Kidney epithelial cell (primary cell): ENCODE measurements at places on chromosomes 7 and 10.

- DNase-seq = no peak
Measured at GRCh38 chr7:14336256-14336655, 346.8 kb upstream of the ETV1 start.

DNA sequence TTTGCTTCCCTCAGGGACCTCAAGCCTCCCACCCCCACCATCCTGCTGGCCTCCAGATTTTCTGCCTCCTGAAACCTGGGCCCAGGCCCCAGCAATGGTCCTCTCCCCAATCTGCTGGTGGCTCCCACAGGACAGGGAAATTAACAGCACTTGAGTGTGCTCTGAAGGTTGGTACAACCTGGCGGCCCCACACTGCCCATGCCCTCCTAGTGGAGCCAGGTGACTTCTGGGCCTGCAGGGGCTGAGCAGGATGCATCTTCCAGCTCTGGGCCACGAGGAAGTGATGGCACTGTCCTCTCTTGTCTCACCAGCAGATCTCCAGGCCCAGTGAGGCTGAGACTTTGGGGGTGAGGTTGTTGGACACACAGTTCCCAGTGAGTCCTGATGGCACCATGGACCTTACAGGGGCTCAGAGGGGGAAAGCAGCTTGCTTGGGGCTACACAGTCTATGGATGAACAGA lies 3.6 kb upstream of the ZMIZ1 start:
- DNase-seq = no peak

GRCh38 chr10:70232155-70232858 lies 922 bp downstream of the PPA1 start:
- DNase-seq = peak; percentile 44

DNA sequence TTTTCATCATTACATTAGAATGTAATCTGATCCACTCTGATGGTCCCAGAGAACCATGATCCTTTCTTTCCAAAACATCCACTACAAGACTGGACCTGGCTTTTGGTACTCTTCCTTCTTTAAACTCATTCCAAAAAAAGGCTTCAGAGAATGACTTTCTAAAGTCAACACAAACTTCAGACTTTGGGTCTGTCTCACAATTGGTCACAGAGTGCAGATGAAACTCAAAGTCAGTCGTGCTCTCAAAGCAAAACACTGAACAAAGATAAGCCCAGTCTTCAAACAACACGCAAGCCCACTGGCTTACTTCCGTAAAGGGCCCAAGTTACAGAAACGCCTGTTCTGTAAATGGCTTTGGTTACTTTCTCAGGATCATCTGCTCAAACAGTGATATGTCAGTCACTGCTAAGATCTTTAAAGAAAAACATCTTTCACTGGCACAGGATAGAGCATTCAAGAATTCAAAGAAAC lies 250.9 kb upstream of the MKLN1 start:
- DNase-seq = no peak

DNA sequence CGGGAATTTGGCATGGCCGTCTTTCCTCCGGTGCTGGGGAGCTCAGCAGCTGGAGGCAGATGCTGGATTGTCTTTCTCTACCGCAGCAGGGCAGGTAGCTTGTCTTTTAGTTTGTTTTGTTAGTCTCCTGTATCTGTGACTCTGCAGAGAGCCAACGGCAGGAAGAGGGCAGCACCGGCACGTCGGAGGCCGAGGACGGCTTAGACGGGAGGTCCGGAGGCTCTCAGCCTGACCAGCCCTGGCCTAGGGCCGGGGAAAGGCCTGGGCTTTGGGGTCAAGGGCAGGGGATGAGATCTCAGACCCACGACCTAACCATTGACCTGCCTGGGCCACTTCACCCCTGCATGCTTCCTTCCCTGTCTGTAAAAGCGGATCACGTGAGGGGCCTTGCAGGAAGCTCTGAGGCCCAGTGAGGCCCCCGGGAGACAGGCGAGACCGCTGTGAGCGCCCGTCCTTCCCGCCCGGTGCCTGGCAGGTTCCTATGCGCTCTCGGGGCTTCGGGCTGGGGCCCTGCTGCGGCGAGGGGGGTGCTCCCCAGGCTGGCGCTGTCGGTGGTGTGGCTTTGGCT lies 72.7 kb downstream of the LHPP start:
- no peak for DNase-seq

GRCh38 chr10:5184987-5185775 lies at the start of gene AKR1C8:
Gene AKR1C8 (minus strand): TSS chr10:5185150. CDS start chr10:5185104, 46 bp downstream.
- no peak for DNase-seq

DNA sequence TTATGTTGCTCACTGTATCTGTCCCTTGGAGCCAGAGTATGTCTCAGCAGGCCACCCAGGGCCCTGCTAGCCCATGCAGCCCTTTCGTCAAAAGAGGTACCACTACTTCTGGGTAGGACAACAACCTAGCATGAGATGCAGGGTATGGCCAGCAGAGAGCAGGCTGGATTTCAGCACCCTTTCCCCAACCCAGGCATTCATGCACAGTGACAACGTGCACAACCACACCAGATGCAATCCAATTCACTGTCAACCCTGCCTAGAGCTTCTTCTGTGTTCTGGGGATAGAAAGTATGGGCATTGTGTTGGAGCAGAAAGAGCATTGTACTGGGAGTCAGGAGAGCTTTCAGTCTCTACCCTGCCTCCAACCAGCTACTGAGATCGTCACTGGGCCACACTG lies 37.9 kb downstream of the JAZF1 start:
- no peak for DNase-seq

GRCh38 chr10:125060026-125060425 lies 100.3 kb downstream of the CTBP2 start:
- DNase-seq = no peak

GRCh38 chr7:152176797-152177196 lies 151.3 kb downstream of the GALNT11 start:
- no peak for DNase-seq

GRCh38 chr7:13416071-13416470 lies 573.4 kb downstream of the ETV1 start:
- no peak for DNase-seq

DNA sequence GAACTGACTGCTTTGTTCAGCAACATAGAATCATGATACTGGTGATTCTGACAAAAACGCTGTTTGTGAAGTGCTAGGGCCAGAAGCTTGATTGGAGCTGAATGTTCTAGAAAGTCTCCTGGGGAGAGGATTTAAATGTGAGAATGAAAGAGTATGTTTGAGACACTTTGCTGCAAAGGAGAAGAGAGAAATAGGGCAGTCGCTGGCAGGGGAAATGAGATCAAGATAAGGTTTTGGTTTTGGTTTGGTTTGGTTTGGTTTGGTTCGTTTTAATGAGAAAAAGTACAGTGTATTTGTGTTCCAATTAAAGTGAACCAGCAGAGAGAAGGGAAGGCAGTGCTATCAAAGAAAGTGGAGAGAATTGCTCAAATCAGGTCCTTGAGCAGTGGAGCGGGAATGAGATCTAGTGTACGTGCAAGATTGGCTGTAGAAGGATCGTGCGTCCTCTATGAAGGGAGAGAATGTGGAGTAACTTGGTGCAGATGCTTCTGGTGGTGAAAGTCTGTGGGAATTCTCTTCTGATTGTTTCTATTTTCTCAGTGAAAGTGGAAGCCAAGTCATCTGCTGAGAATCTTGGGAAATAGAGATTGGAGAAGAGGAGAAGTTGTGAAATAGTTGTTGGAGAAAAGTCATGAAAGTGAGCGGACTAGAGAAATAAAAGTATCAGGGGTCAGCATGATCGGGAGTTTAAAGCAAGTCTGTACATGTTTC lies 270.5 kb downstream of the CCDC3 start:
- DNase-seq = no peak

DNA sequence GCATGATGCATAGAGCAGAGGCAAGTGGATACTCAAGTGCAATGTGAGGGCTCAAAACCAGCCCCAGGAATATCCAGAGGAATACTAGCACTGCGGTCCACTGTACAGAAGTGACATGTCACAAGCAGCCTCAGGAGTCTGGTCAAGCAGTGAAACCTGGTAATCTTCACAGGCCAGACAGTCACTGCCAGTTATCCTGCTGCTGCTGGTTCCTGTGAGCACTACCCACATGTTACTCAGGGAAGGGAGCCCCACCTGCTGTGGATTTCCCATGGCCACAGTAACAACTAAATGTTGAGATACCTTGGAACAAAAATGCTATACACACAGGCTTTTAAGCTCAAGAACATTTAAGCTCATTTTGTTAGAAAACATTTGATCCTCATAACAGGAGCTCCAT lies 103.0 kb downstream of the RNF133 start:
- DNase-seq = no peak

GRCh38 chr10:12597788-12598765 lies 248.7 kb downstream of the CAMK1D start:
- no peak for DNase-seq

DNA sequence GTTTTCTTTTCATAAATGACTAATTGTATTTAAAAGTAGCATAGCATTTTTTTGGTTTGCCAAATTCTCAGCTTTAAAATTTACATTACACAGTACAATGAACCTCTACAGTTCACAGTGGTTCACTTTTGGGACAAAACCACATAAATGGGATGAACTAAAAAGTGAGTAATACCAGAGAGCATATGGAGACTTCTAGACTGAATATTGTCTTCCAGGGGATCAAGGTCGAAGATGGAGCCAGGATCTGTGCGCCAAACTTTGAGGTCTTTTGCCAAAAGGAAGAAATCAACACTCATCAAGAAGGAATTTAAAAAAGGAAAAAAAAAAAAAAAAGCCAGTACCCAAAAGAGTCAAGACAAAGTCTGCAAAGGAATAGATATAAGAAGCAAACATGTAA lies 87.5 kb downstream of the NEBL start:
- no peak for DNase-seq

DNA sequence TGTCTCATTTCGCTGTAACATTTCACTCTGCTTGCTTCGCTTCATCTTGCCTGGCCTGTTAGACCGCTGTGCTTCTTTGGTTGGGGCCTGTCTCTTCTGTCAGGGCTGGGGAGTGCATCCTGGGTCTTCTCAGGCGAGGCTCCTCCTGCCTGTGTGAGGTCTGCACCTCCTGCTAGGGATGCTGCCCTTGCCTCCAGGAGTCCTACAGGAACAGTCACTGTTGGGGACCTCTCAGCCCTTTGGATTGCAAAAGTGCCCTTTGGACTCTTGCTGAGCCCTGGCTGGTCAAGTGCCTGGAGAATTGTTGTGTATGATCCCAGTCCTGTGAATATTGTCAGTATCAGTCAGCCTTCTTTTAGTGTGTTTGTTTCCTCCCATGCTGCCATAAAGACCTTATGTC lies 84.1 kb downstream of the MDFIC start:
- DNase-seq = no peak

DNA sequence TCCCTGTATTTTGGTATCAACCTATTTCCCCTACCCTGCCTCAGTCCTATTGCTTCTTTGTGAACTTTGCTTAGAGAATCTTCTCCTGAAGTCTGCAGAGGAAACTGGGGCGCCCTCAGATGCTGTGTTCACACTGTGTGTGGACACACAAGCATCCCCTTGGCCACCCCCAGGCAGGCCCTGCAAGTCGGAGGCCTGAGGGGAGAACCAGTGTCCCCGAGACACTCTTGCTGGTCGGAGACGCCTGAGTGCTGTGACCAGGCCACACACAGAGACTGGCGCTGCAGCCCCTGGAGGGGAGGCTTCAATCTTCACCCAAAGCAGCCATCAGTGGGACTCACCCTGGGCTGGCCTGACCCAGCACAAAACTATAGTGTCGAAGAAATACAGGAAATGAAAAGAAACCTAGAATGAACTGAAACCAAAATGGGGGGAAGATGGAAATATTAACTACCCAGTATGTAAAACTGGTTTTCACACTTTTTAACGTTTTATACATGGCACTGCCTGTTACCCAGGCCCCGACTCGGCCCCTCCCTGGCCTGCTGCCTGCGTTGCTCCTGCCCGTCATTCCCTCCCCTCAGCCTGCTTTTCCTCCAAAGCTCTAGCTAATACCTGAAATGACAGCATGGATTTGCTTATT lies 48.4 kb upstream of the FAM20C start:
- DNase-seq = no peak

DNA sequence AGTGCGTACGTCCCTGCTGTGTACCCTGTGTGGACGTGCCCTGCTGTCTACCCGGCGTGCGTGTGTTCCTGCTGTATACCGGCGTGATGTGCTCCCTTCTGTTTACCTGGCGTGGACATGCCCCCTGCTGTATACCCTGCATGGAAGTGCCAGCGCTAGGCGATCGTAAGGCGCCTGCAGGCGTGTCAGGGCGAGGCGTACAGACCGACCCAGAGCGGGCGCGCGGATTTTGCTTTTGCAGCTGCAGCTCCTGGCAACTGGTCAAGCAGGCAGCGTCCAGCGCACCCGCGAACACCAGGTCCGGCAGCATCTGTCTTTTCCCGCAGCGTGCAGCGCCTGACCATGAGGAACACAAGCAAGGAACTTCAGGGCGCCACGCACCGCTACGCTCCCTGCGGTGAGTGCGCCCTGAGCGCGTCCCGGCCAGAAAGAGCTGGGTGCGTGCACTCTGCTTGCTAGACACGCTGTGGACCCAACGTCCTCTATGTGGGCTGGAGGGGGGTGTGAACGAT lies 680 bp downstream of the C7orf57 start:
- no peak for DNase-seq

DNA sequence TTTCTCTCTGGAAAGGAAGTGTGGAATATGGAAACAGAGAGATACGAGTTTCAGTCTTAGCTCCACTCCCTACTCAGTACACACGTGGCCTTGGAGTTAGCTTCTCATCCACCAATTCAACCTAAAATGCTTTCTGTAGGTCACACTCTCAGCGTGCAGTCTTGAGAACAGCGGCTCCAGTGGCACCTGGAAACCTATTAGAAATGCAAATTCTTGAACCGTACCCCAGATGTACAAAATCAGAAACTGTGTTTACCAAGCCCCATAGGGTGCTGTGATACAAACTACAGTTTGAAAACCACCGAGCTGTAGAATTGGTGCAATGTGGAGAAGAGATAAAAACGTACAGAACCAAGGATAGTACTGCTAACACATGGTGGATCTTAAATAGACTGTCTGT lies 91.1 kb upstream of the SP4 start:
- no peak for DNase-seq

DNA sequence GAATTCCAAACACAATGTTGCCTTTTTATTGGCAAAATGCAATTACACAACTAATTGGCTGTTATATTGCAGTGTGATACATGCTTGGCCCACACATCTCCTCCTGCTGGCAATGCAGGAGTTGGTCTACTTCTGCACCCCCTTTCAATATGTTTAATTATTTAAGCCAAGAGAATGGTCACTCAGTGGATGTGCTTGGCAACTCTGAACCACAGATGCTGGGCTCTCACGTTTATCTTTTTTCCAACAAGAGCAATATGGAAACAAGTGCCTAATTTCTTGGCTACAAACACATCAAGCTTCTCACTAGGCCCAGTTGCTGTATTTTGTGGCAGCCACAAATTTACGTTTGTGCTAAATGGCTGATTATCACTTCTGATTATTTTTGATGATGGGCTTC lies 1149.2 kb upstream of the CELF2 start:
- DNase-seq = no peak

DNA sequence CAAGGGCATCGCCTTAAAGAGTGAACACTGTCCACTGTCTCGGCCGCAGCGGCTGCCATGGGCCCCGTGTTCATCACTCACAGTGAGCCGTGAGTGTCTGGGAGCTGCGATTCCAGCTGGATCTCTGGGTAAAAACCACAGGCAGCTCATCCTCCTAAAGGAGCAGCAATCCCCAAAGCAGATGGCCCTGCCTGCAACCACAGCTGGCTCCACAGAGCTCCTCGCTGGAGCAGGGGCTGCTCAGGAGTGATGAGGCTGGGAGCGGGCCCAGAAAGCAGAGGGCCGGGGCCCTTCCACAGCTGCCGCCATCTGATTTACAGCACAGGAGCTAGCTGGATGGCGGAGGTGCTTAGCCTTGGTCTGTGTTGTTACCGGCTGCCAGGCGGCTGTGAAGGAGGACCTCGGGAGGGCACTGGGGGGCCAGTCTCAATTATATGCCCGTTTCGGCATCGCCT lies 6.6 kb upstream of the TMEM184A start:
- DNase-seq = no peak

- DNase-seq = no peak
Measured at GRCh38 chr10:111879969-111880368, 303.6 kb downstream of the GPAM start.
